ENCODE measurements at places on chromosomes 1 and 21. TPM values are rescaled to one million over a fixed set of nuclear protein-coding genes. Genes with fewer than 3 reads are reported as not detected.
A peak's percentile ranks its signal among the peaks of the same experiment; 100 is the strongest.

Gene FCGR2B
- total RNA-seq = not detected

DNA sequence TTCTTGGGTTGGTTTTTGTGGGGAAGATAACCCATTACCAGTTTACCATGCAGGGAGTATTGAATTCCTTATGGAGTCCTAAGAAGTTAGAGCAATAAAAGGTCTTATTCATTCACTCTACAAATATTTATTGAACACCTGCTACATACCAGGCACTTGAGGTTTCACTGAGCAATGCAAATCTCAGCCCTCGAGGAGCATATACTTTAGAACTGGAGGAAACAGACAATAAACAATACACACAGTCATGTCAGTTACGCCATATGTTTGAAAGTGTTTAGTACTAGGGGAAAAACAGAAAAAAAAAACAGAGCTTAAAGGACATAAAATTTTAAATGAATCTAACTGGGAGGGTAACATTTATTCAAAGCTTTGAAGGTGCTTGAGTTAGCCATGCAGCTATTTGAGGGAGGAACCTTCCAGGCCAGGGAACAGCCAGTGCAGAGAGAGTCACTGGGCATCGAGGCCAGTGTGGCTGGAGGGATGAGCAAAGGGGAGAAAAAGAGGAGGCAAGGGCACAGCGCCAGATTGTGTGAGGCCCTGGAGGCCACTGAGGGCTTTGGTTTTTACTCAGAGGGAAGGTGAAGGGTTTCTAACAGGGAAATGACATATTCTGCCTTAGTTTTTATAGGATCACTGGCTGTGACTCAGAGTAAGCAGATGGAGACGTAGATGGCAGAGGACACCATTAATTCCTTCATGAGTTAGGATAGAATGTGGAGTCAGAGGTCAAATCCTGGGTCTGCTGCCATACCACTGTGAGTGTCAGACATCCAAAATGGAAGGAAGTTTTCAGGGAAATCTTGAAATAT, 32.7 kb downstream of the C1orf21 start:
- no peak for DNase-seq

DNA sequence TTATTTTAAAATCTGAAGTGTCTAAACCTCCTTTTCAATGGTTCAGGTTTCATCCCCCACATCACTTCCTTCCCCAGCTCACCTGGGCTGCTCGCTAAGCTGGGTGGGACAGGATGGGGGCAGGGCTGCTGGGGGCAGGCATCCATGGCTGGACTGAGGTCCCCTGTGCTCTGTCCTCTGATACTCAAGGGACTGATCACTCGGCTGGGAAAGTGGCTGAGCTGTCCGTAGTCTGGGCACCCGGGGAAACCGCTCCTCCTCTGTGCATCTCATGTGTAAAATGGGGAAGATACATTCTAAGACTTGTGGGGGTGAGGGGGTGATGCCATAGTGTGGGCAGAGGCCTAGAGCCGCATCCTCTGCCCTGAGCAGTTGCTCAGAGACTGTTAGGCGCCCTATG, 411.2 kb downstream of the MATN1 start:
- no peak for DNase-seq

Gene NR0B2
- not detected for total RNA-seq

Gene TFF1
- total RNA-seq = 2.2 TPM

GRCh38 chr21:38496224-38496623, 2.1 kb downstream of the ERG start:
- DNase-seq = no peak

DNA sequence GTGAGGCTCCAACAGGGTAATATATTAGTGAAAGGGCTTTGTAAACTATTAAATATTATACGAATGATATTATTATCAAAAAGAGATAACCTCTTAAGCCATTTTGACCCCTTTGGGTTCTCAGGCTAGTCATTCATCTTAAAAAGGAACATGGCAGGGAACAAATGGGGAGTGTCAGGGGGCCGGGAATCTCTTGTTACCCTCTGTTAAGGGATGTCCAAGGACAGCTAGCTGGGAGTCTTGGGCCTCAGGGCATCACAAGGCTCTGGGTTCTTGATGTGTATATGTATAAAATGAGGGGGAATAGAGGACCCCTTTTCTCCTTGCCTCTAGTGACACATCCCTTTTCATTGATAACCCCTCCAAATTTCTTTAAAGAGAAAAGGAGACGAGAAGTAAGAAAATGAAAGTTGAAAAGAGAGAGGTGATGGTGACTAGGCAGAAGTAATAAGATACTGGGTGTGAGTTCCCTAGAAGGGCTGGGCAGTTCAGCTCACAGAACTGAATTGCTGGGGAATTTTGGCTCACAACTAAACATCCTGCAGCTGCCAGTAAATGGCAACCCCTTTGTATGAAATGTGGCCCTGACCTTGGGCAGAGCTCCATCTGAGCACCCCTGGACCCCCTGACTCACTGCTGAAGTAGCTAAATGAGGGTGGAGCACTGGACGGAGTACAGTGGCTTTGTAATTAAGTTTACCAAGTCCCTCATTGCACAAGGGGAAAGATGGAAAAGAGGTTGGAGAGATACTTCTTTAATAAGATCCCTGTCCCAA, 20.0 kb upstream of the ZNF326 start:
- DNase-seq = peak; percentile 99

Gene RNPEP
- total RNA-seq = 123 TPM

Gene SHISAL2A
- total RNA-seq = not detected

- no peak for DNase-seq
These were observed 1338.7 kb upstream of the ADGRL2 start for GRCh38 chr1:80462006-80462405.

- DNase-seq = peak; percentile 89
These were observed 155.4 kb downstream of the CLEC20A start for GRCh38 chr1:178341261-178341956.

DNA sequence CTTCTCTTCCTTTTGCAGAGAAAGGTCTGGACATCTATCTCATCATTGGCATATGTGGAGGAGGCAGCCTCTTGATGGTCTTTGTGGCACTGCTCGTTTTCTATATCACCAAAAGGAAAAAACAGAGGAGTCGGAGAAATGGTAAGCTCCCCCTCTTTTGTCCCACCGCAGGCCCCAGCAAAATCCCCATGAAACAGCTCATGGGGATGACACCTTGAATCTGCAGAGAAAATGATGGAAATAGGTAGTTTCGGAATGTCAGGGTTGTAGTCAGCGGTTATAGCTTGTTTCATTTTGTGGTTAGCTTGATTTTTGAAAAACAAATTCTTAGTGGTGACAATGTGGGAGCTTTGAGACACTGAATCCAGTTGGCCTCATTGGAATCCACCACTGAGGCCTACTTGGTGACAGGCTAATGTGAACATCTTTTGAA, 10.3 kb downstream of the CD2 start:
- DNase-seq = no peak

DNA sequence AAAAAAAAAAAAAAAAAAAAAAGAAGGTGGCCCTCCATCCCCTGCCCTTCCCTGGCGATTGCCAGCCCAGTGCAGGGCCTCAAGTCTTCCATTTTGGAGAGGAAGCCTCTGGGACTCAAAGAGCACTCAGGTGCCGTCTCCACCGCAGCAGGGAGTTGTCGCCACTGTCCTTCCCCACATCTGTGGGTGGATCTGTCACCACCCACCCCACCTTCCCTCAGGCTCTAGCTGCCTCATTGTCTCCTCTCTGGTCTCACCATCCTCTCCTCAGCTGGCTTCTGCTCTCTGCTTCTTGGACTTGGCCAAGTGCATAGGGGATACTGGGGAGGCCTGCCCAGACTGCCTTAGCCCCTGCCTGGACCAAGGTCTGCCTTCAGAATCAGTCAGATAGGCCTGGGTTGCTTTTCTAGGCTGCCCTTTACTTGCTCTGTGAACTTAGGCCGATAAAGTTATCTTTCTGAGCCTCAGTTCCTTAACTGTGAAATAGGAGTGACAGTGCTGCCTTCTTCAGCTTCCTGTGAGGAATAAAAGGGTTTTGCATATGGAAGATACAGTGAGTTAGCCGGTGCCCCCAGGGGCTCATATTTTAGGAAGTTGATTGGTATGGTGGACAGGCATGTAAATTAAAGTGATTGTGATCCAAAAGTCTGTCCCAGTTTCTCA, 15.8 kb downstream of the RCC1 start:
- DNase-seq = no peak

All from PC-9 (cell line).